ENCODE measurements at places on chromosomes 2 and 18.
A peak's percentile ranks its signal among the peaks of the same experiment; 100 is the strongest.

DNA sequence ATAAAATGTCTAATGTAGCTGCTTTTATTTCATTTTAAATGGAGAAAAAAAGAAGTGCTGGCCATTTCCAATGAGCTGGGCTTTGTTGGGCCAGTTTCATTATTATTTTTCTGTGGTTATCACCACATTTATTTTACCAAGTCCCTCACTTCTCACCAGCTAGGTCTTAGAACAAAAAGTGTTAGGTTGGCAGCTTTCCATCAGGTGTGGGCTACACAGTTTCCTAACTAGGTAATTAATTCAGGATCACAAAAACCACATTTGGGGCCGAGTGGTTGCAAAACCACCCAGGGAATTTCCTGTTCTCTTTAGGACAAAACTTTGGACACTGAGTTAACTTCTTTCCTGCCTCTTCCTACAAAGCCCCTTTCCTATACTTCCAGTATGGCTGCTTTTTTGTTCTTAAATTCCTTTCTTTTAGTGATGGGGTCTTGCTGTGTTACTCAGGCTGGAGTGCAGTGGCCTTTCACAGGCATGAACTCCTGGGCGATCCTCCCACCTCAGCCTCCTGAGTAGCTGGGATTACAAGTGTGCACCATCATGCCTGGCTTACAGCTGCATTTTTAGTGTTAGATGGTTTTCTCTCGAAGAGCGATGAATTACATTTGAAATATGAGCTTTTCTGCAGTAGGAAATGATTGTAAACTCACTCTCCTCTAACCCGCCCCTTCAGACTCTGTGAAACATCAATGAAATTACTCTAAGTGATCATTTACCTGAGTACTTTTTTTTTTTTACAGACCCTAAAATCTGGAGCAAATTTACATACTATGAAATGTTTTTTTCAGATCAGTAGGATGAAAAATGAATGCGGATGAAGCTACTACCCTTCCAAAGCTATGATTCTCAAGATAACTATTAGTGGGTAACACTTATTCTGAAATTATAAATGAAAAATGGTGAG, 2.6 kb upstream of the ZFP36L2 start:
- no peak for DNase-seq

DNA sequence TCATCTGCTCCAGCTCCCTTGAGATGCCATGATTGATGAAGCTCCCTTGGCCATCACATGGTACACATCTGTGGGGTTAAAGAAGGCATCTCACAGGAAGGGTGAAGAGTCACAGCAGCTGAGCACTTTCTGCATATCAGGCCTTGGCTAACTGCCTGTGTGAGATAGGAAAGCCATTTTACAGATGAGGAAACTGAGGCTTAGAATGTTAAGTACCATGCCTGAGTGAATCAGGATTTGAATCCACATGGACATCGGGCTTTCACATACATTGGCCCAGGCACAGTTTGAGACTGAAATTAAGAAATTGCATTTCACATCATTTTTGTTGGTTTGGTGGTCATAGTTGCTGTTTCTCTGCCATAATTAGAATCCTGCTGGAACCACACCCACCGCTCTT, 126.8 kb downstream of the BCL2L11 start:
- no peak for DNase-seq

DNA sequence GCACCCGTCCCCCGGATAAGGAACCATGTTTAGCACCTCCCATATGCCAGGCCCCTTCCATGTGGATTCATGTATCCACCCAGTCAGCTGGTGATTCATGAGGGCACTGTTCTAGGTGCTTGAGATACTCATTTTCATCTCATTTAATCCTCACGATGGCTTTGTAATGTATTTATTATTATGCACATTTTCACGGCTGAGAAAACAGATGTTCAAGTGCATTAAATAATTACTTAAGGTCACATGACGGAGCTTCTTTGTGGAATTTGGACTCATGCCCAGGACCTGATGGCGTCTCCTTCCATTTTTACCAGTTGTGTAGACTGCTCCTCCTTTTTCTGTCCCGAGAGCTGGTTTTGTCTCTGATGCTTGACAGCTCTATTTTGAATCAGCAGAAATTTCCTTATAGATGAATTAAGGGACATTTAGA, 72.2 kb upstream of the RBM44 start:
- DNase-seq: peak; percentile 45

- no peak for DNase-seq
Measured at GRCh38 chr2:75186821-75187220, 12.5 kb downstream of the TACR1 start.

- DNase-seq: no peak
Measured at GRCh38 chr2:79513711-79514110, 860 bp downstream of the CTNNA2 start.

GRCh38 chr2:105325389-105325963, 4.1 kb downstream of the TGFBRAP1 start:
- DNase-seq: no peak

- DNase-seq: no peak
Measured at GRCh38 chr2:88517759-88518201, 65.3 kb upstream of the FOXI3 start.

DNA sequence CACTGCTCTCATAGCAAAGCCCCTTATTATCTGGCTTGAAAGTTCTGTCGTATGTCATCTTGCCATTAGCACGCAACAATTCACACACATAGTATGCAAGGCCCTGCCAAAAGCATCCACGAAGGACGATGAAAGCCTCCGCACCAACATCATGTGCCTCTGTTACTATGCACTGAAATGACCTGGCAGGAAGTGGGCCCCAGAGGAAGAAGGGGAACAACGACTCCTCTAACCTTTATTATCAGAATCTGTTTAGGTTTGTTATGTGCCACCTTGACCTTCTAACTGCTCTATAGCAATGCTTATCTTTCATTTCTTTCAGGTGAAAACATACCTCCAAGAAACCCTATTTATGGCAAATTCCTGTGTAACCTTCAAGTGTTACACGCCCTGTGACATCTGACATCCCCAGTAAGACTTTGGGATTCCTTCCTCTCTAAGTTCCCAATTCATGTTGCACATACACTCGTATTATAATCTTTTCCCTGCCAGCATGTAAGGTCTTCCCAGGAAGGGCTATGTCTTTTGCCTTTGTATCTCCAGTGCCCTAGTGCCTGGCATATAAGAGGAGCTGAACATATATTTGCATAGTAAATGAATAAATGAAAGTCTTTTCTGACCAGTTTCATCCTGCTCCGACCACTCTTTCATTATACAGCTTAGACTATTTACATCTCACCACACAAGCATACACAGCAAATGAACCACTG, 7.0 kb upstream of the NDUFV2 start:
- no peak for DNase-seq

DNA sequence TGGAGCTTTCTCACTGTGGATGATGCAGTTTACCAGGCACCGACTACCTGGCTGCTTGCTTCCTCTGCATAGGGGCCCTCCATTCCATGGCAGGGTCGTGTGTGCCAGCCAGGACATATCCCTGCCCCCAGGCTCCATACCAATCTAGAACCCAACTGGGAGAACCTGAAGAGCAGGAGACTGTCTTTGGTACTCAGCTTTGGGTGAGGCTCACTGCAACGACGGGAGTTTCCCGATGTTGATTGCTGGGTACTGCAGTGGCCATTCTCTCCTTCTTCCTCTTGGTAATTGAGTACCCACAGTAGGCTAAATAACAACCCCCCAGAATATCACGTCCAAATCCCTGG, 133.3 kb upstream of the SERTAD2 start:
- DNase-seq: no peak

DNA sequence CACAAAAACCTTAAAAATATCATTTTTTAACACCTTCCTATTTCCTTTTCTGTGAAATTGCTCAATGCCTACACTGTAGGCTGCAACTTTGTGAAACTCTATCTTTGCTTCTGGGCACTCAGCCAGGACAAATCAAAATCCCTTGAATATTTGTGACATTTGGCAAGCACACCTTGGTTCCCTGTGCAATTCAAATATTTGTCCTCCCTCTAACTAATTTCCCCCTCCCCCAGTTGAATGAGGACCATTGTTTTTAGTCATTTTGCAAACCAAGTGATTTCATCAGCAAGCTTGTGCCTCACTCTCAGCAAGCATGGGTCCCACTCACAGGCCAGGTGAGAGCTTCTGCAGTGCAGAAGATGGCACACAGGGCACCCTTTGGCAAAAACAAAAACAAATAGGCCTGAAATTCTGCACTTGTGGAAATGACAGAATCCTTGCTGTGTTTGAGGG, 541.5 kb downstream of the CNTNAP5 start:
- DNase-seq: no peak

DNA sequence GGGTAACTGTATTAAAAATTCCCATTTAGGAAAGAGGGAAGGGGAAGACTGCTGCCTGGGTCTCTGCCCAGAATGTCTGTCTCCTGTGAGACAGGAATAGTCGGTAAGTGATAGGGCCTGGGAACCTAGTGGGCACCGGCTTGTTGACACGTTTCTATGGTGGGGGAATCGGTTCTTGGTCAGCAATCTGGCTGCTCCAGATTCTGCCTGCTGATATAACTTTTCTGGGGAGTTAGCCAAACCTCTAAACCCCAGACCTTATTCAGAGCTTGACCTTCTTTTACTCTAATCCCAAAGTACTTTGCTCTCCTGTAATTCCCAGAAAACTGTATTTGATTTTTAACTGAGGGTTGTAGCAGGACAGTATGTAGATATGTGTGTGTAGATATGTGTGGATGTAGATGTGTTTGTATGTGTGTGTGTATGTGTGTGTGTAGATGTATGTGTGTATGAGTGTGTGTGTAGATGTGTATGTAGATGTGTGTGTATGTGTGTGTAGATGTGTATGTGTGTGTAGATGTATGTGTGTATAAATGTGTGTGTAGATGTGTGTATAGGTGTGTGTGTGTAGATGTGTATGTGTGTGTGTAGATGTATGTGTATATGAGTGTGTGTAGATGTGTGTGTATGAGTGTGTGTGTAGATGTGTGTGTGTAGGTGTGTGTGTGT, 61.8 kb upstream of the TXNDC2 start:
- DNase-seq: peak; percentile 54

GRCh38 chr2:20433249-20433648, 13.6 kb upstream of the RHOB start:
- no peak for DNase-seq

DNA sequence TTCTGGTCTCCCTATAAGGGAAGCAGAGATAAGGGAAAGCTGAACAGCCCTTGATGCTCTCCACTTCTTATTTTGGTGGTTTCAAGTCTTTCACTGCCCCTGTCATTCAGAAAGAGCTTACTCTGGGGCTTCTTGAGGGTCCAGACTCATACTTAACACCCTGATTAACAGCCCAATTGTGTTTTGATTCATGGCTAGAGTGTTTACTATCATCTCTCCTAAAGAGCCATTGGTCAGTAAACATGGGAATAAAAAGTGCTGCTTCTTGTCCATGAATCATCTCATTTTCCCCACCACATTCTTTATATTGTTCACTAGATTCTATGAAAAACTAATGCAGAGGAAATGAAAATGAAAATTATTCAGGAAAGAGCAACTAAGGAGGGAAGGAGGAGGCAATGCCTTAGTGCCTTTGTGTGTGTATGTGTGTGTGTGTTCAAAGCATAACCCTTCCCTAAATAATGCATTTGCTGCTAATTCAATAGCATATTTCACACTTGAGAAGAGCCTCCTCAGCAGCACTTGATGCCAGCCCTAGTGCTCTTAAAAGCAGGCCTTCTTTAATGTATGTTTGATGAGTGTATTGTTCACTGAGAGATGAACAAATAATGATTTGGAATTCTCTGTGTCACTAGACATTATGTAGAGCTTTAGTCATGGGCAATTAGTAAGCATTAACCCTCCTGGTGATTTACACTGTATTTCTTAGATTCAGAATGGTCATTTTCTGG, 63.5 kb downstream of the DCC start:
- DNase-seq: no peak

DNA sequence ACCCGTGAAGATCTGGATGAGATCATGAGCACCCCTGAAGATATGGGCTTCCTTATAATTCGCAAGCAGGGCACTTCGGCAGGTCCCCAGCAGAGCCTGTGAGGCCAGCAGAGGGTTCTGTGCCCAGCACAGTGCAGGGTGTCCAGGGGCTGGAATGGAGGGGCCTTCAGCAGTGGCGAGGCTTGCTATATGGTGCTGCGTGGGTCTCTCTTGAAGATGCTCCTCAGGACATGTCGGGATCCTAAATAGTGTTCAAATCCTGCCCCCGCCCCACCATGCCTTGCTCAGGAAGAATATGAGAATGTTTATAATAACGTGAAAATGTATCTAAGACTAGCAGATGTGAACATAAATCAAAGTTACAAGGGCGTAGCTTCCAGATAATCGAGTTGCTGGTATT, 60.3 kb upstream of the RBM44 start:
- DNase-seq: no peak

DNA sequence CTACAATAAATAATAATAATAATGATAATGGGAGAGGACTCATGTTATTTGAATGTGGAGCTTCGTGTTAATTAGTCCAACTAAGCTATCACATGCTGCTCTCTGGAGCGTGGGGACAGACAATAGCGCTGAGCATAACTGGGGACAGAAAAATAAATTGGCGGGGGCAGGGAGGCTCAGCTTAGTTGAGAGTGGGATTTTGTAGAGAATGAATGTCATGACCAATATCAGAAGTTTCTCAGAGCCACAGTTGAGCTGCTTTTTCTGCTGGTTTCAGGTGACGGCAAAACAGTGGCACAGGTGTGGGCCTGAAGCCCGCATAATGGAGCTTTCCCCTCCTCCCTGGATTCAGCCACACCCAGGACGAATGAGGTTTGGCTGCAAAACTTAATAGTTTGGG, 111.1 kb upstream of the CAB39 start:
- no peak for DNase-seq

- DNase-seq: no peak
Measured at GRCh38 chr2:178473931-178474330, 4.5 kb downstream of the FKBP7 start.

DNA sequence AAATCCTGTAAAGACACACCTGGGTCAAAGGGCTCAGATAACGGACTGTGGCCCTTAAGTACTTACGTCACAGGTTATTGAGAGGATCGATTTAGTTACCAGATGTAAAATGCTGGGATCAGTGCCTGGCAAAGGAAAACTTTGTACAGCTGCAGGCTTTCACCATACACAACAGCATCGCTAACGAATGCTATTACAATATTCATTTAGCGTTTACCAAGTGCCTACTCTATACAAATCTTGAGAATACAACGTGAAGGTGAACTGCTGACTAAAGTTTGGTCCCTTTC, 619 bp upstream of the MSH6 start:
- no peak for DNase-seq

DNA sequence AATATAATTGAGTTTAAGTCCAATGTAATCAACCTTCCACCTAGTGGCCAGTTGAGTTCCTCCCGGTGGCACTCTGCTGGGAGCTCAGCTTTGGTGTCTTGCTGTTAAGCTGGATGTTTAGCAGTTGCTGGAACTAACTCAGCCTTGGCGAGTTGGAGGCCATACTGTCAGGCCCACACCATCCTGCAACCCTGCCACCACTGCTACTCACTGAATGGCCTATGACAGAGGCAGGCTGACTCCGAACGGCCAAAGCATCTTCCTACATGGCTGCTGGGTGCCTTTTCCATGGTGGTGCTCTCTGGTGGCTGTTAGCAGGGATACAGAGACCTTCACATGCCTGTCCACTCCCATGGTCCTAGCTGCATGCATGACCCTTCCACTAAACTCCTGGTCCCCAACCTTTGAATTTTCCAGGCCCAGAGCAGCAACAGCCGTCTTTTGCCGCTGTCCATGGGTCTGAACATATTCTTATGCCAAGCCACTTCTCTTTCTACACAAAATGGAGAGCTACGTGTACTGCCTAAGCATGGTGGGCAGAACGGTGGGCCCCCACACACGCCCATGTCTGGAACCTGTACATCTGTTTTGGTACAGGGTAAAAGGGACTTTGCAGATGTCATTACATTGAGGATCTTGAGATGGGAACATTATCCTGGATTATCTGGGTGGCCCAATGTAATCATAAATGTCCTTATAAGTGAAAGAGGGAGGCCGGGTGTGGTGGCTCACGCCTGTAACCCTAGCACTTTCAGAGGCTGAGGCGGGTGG, 15.0 kb upstream of the TRAF3IP1 start:
- DNase-seq: no peak

Data from H4 (cell line).